IgD-negative memory B cell (primary cell): ENCODE measurements at places on chromosomes 4 and X. TPM values are rescaled to one million over a fixed set of nuclear protein-coding genes. Genes with fewer than 3 reads are reported as not detected.

The MAGEB2 gene
- not detected for polyA plus RNA-seq

The GLUD2 gene
- 0.20 TPM for polyA plus RNA-seq

The ADH1C gene
- polyA plus RNA-seq = not detected

The CXCL3 gene
- not detected for polyA plus RNA-seq

The NDP gene
- not detected for polyA plus RNA-seq

The GAGE1 gene
- polyA plus RNA-seq = not detected

The NPY5R gene
- not detected for polyA plus RNA-seq

The RADX gene
- 1.9 TPM for polyA plus RNA-seq

The NUP62CL gene
- polyA plus RNA-seq = 3.1 TPM

The ADH1B gene
- not detected for polyA plus RNA-seq

The LRIT3 gene
- polyA plus RNA-seq = not detected

The WNK3 gene
- 1.2 TPM for polyA plus RNA-seq

The NSUN7 gene
- 1.1 TPM for polyA plus RNA-seq

The ODAPH gene
- not detected for polyA plus RNA-seq

The ZNF41 gene
- polyA plus RNA-seq = 8.6 TPM
